ENCODE measurements at places on chromosomes 3 and 15.

DNA sequence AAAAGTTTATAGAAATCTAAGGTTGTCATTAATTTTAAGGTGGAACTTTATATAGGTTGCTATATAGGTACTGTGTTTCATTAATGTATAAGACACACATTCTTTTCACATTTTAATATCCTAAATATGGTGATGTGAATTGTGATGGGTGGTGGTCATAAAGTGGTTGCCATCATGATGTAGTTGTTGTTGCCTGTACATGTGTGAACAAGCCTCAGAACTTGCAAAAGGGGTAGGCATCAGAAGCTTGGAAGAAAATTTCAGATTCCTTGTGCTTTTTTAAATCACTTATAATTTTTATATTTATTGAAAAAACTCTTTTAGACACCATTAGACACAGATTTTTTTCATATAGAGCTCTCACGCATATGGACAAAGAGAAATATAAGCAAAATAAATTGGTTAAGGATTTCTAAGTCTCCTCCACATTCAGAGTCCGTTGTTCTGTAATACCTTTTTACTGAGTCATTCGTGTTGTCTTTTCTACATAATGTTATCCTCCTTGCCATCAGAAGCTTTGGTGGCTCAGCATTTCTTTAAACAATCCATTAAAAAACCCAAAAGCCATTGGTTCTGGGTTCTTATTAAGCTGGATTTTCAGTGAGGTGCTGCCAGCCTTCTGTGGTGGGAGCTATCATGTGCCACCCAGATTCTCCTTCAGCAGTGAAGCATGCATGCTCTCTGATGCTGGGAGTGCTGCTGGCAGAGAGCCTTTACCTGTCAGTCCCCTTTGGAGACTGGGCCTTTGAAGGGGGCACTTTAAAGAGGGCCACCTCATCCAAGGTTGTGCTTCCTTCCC lies 140.4 kb upstream of the GALNT15 start:
- DNase-seq: no peak

- DNase-seq: no peak
These were observed 12.4 kb upstream of the SEC62 start for GRCh38 chr3:169954142-169954756.

DNA sequence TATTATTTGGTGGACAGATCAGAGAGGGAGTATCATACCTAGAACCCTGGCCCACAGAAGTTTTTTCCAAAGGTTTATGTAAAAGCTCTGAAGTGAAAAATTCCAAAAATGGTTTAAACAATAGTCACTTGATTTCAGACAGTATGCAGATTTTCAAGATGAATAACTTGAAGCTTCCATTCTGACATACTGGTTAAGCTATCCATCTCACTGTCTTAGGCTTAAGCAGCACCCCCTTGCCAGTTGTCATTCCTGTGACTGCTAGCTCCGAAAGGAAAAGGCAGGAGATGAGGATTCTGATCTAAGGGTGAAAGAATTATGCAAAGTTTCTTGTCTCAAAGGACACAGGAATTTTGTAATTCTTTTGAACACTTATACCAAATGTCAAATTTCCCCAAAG lies 337.5 kb upstream of the THBS1 start:
- no peak for DNase-seq

GRCh38 chr3:168155303-168155702 lies 59.6 kb upstream of the GOLIM4 start:
- no peak for DNase-seq

DNA sequence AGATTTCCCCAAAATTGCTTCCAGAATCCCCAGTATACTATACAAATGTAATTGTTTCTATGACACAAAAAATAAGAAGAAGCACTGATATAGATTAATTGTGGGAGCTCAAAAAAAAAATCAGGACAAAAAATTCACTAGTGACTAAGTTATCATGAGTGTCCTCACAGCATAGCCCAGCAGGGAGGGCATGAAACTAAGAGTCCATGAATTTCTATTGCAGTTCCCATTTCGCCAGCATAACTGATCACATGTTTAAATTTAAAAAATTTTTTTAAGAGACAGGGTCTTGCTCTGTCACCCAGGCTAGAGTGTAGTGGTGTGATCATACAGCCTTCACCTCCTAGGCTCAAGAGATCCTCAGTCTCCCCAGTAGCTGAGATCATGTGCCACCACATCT lies 10.6 kb downstream of the NCEH1 start:
- no peak for DNase-seq

DNA sequence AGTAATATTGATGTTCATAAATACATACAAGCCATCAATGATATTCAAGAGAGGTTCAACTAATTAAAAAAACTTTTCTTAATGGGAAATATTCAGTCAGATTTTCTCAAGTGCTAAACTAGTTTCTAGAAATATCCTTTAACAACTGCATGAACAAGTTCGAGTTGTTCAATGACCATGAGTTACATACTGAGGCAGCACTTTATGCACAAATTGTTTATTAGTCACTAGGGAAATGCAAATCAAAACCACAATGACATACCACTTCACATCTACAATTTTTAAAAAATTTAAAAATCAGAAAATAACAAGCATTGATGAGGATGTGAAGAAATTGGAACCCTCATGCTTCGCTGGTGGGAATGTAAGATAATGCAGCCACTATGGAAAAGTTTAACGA lies 62.4 kb downstream of the RAD18 start:
- DNase-seq: no peak

GRCh38 chr15:63553388-63553791 lies 43.8 kb upstream of the FBXL22 start:
- DNase-seq: no peak

- no peak for DNase-seq
These were observed 1.2 kb downstream of the MB21D2 start for GRCh38 chr3:192916371-192917027.

DNA sequence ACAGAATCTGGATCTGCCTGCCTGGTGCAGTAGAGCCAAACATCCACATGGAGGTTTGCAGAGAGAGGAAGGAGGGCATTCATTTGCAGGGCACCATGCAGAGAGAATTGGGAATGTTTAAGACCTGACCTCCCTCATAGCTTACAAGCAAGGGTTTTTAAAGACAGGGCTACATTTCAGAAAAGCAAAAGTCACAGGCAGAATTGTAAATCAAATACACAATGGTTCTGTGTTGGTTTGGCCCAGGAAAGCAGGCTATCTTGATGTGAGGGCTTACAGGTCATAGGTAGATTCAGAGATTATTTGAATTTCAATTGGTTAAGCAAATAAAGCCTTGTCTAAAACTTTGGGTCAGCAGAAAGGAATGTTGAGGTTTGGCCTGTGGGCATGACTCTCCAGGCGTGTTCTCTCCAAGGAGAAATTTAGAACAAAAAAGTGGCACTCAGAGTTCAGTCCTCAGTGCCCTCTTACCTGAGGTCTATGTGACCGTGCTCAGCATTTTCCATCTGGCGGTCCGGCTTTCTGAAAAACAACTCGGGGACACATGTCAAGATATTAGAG lies 91.5 kb downstream of the CD47 start:
- no peak for DNase-seq

DNA sequence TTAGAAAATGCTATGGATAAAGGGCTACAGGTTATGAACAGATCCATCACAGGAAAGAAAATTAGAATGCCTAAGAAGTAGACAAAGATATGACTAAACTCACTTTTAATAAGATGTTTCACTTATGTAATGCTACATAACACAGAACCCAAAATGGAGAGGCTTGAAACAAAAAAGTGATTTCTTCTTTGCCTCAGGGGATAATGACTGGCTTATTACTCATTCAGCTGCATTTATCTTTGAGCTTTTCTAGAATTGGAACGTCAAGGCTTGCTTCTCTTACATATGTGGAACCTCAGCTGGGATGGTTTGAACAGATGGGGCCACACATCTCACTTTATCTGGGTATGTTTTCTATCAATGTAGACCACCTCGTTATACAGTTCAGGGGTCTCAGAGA lies 120.6 kb upstream of the EPHA3 start:
- no peak for DNase-seq

DNA sequence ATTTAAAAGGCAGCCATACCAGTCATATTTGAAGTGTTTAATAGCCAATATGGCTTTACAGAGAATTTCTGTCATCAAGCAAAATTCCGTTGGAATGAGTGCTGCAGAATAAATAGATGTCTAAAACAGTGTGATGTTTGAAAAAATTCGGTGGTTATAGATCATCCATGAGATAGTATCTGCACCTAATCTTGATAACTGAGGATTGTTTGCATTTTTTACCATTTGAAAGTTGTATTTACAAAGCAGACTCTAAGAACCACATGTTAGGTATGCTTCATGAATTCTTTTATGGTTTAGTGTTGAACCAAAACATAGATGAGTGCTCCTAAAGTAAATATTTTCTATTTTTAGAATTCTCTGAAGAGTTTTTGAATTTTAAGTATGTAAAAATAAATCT lies 476.1 kb downstream of the NAALADL2 start:
- no peak for DNase-seq

DNA sequence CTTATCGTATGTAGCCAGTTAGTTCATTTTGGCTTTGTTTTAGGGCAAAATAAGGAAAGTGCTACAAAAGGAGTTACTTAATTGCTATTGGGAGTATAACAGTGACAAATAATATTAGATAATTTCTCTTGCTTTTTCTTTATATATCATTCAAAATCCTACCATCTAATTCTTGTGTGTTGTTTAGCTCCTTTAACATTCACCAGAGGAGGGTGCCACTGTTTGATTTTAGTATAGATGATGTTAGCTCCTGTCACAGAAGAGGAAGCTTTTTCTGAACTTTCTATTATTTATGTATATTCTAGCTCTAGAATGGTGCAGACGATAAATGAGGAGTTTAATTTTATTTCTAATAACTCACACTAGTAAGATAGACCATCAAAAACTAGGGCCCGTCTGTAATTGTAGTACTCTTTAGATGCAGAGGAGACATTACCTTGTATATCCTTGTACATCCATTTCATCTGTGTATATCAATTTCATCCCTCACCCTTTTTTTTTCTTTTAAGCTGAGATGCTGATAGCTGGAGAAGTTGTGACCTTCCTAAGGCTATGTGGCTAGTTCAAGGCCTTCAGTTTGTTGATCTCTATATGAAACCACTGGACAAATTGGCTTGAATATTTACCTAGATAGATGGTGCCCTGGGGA lies 3.0 kb downstream of the PPM1L start:
- DNase-seq: no peak

- no peak for DNase-seq
These were observed 294.3 kb downstream of the CNTN4 start for GRCh38 chr3:2392981-2393380.

GRCh38 chr15:35302334-35302733 lies 217.2 kb upstream of the NANOGP8 start:
- no peak for DNase-seq

- DNase-seq: no peak
These were observed 24.0 kb upstream of the MEIS2 start for GRCh38 chr15:37124331-37124730.

GRCh38 chr3:3559786-3560185 lies 239.4 kb upstream of the LRRN1 start:
- DNase-seq: no peak

- no peak for DNase-seq
These were observed 10.5 kb upstream of the PRR23E start for GRCh38 chr3:127182431-127182830.

DNA sequence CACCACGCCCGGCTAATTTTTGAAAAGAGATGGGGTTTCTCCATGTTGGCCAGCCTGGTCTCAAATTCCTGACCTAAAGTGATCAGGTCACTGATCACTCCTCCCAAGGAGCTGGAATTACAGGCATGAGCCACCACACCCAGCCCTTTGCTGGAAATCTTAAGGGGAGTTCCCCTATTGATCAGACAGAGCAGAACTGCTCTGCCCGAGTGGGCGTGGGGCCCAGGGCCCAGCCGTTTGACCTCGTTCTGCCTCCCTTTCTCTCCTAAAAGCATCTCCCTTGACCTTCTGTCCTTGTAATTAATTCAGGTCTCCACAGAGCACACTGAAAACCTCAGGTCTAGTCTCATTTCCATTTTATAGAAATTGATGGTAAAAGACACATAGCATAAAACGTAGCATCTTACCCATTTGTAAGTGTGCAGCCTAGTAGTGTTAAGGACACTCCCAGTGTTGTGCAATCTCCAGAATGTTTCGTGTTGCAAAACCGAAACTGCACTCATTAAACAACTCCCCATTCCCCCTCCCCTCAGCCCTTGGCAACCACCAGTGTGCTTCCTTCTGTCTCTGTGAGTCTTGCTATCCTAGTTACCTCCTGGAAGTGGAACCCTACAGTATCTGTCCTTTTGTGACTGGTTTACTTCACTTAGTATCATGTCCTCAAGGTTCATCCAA lies 89.3 kb downstream of the SLCO3A1 start:
- DNase-seq: no peak

GRCh38 chr3:184814214-184814613 lies 2.2 kb downstream of the VPS8 start:
- DNase-seq: no peak

- DNase-seq: peak; percentile 50
These were observed 665 bp downstream of the GATM start for GRCh38 chr15:45377609-45378148.

DNA sequence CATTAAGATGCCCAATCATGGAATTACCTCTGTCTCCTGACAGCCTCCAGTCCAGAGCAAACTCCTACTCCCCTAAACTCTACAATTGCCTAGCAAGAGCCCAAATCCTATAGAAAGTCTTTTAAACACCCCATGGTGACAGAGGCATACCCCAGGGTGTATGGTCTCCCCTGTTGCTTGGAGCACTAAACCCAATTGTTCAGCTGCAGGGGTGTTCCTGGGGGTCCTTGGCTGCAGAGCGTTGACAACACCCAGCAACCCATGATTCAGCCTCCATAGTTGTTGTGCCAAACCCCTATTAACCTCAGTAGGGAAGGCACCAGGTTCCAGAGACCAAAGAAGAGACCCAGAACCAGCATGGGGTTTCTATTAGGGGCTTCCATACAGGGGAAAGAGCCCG lies 41.8 kb upstream of the NEDD4 start:
- no peak for DNase-seq

- DNase-seq: no peak
These were observed 243.7 kb upstream of the LRIG1 start for GRCh38 chr3:66744521-66744920.

DNA sequence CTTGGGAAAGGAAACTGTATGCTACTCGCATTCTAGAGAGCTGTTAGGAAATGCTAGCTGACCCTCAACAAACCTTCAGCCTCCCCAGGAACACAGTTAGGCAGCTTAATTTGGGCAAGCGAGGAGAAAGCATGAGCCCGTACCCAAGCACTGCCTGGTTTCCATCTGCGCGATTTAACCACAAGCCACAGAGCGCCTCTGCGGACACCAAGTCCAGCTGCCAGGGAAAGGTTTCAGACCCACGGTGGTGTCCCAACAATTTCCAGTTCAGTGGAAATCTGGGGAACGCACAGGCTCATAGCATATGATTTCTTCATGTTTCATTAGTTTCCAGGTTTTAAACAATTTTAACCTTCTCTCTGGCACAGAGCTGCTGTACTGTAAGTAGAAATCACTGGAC lies 617.6 kb downstream of the FHIT start:
- DNase-seq: no peak

DNA sequence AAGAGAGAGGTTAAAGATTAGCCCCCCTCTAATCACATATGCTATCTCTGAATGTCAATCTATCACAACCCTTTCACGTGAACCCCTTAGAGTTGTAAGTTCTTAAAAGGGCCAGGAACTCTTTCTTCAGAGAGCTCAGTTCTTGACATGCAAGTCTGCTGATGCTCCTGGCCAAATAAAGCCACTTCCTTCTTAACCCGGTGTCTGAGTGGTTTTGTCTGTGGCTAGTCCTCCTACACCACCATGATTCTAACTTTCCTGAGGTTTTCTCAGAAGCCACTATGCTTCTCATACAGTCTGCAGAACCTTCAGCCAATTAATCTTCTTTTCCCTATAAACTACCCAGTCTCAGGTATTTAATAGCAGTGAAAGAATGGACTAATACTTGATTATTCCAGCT lies 231.1 kb upstream of the CNTN6 start:
- DNase-seq: no peak

All from hypothalamus (tissue), 51 donors.